ENCODE measurements at places on chromosomes 4 and X. TPM values are rescaled to one million over a fixed set of nuclear protein-coding genes. Genes with fewer than 3 reads are reported as not detected.

PCDH7 gene
- total RNA-seq = 135 TPM

GRCh38 chr4:173508386-173509035 is 21.5 kb downstream of the HAND2 start:
- H3K27ac ChIP-seq = no peak overlapping the region
- no peak for DNase-seq
- no peak overlapping the region for H3K4me3 ChIP-seq
- no peaks in the 10 kb centered on the region for H3K27me3 ChIP-seq
- no peaks in the 10 kb centered on the region for H3K4me1 ChIP-seq

EGF gene
- total RNA-seq = not detected

ASB11 gene
- 0.05 TPM for total RNA-seq

SRPX2 gene
- 1.3 TPM for total RNA-seq

GRCh38 chr4:75916091-75916661 is 13.9 kb upstream of the PPEF2 start:
- H3K4me1 ChIP-seq = 0 out of 2 replicates have a peak, but pooled peaks cover 3% of the 10 kb centered on the region
- no peaks in the 10 kb centered on the region for H3K27me3 ChIP-seq
- no peak overlapping the region for H3K27ac ChIP-seq
- no peaks in the 10 kb centered on the region for H3K36me3 ChIP-seq
- no peak overlapping the region for H3K4me3 ChIP-seq

DNA sequence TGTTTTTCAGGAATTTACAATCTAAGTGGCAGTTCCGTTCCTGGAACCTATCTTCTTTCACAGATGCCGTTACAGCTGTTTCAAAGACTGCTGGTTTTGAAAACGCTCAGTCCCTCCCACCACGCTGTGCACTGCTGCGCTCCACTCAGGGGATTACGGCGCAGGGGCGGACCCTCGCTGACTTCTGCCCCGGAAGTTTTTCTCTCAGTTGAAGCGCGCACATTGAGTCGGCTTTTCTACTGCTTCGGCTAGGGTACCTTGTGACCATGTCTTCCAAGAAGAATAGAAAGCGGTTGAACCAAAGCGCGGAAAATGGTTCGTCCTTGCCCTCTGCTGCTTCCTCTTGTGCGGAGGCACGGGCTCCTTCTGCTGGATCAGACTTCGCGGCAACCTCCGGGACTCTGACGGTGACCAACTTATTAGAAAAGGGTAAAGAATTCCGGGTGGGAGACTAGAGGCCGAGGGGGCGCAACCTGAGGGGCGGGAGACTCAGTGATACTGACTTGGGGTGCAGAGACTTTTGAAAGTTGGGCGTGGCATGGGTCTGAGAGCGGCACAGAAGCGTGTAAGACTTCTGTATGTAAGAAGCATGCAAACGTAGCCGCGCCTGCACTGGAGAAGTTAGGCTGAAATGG is 597 bp upstream of the NUDT6 start:
- no peaks in the 10 kb centered on the region for H3K4me1 ChIP-seq
- DNase-seq = peak; percentile 95
- H3K27me3 ChIP-seq = no peaks in the 10 kb centered on the region
- peak overlapping the region; percentile 84 for H3K27ac ChIP-seq

GPR119 gene
- total RNA-seq = not detected

CXXC4 gene
- 4.6 TPM for total RNA-seq

DNA sequence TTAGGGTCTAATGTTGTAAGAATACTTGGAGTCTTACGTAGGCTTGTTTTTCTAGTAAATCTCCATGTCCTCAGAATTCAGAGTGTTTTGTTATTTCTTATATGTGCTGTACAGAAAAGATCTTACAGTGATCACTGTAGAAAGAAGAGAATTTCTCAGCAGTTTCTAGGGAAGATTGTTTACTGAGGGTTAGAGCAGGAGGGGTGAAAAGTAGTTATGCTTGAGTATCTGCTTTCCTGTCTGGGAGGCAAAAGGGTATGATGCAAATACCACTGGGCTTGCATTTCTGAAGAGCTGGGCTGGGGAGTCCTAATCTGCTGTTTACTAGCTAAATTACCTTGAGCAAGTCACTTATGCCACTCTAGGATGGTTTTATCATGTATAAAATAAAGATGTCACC is 78.2 kb downstream of the BEND4 start:
- no peak overlapping the region for H3K4me3 ChIP-seq
- H3K27me3 ChIP-seq = no peaks in the 10 kb centered on the region
- no peaks in the 10 kb centered on the region for H3K4me1 ChIP-seq
- peaks cover 17% of the 10 kb centered on the region for H3K36me3 ChIP-seq

GRCh38 chrX:97787849-97788248 is 904.1 kb downstream of the RPA4 start:
- no peak overlapping the region for H3K27ac ChIP-seq
- no peaks in the 10 kb centered on the region for H3K27me3 ChIP-seq
- H3K4me1 ChIP-seq = no peaks in the 10 kb centered on the region
- H3K4me3 ChIP-seq = no peak overlapping the region
- no peaks in the 10 kb centered on the region for H3K36me3 ChIP-seq

GRCh38 chr4:71239365-71239764 is 99.5 kb upstream of the SLC4A4 start:
- H3K27me3 ChIP-seq = no peaks in the 10 kb centered on the region
- H3K4me3 ChIP-seq = no peak overlapping the region
- no peak overlapping the region for H3K27ac ChIP-seq
- DNase-seq = no peak
- H3K36me3 ChIP-seq = no peaks in the 10 kb centered on the region

DNA sequence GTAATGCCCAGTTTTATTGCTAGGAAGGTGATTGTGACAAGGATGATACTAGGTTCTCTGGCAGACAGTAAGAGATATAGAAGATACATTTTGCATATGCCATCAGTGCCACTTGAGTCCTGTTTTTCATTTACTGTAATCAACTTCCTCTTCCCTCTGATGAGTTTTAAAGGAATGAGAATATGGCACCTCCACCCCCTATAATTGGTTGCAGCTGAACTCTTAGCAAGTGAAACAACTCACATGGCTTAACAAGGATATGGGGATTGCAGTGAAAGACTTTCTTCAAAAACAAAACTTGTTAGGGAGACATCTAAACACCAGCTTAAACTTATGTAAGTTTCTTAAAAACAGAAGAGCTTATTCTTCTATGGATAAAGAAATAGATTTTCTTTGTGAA is 90.0 kb downstream of the AREG start:
- H3K4me1 ChIP-seq = no peaks in the 10 kb centered on the region
- no peaks in the 10 kb centered on the region for H3K27me3 ChIP-seq
- H3K4me3 ChIP-seq = no peak overlapping the region
- H3K27ac ChIP-seq = no peak overlapping the region
- no peak for DNase-seq

GRCh38 chr4:26884486-26884988 is 23.9 kb downstream of the STIM2 start:
- H3K4me1 ChIP-seq = no peaks in the 10 kb centered on the region
- H3K4me3 ChIP-seq = no peak overlapping the region
- DNase-seq = peak; percentile 11
- no peaks in the 10 kb centered on the region for H3K36me3 ChIP-seq
- no peaks in the 10 kb centered on the region for H3K27me3 ChIP-seq

- no peak overlapping the region for H3K27ac ChIP-seq
- no peaks in the 10 kb centered on the region for H3K36me3 ChIP-seq
- H3K4me3 ChIP-seq = no peak overlapping the region
- H3K27me3 ChIP-seq = no peaks in the 10 kb centered on the region
- DNase-seq = no peak
Measured at GRCh38 chrX:110276778-110277177, 41.1 kb downstream of the AMMECR1 start.

TMEM187 gene
- 1.7 TPM for total RNA-seq

DNA sequence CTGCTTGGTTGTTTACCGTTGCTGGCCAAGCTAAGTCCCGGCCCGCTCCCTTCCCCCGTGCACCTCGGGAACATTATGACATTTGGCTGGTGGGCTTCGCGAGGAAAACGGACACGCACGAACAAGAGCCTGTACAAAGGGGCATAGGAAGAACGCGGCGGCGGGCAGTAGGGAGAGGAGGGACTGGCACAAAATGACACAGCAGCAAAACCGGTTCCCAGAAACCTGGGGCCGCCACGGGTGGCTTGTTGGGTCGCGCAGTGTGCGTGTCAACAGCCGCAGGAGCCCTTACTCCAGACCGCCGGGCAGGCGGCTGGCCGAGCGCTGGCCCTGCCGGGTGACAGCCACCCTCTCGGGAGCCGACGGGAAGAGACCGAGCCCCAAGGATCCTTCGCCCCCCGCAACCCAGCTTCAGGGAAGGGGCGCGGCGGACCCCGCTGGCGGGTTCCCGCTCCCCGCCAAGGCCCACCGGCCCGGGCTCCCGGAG is 1.6 kb upstream of the LIN54 start:
- 0 out of 2 replicates have a peak, but pooled peaks cover 8% of the 10 kb centered on the region for H3K4me1 ChIP-seq
- no peaks in the 10 kb centered on the region for H3K36me3 ChIP-seq
- H3K27ac ChIP-seq = peak overlapping the region; percentile 52
- peak; percentile 44 for DNase-seq
- H3K4me3 ChIP-seq = peak overlapping the region; percentile 87
- no peaks in the 10 kb centered on the region for H3K27me3 ChIP-seq

- H3K27me3 ChIP-seq = no peaks in the 10 kb centered on the region
- no peaks in the 10 kb centered on the region for H3K36me3 ChIP-seq
- H3K4me1 ChIP-seq = peaks cover 9% of the 10 kb centered on the region
- DNase-seq = peak; percentile 82
- H3K27ac ChIP-seq = no peak overlapping the region
Measured at GRCh38 chr4:21765810-21766407, 182.7 kb downstream of the KCNIP4 start.

DNA sequence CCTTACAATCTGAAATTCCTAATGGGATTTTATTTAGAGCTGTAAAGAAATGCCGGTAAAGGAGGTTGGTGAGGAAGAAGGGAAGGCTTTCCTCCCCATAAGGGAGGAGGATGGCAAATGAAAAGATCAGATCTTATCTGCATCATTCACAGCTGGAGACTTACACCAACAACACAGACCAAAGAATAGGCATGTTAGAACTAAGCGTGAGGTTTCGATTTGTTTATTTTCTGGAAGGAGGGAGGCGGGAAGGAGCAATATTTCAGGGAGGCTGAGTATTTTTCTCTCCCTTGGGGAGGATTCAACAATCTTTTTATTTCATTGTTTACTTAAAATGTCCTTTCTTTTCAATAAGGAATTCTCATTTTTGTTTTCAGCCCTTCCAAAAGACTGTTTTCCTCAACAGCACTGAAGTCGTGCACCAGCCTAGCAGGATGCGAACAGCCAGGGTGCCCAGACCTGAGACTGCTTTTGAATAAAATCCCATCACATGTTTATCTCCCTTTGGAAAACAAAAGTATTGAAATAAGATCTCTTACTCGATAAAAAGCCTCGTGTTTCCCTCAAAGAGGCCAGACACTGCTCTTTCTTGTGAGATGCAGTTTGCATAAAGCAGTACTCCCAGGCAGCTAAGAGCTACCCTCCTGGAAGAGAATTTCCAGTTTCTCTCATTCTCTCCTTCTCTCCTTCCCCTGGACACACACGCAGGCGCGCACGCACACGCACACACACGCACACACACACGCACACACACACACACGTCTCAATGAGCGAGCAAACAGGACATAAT is 236.1 kb downstream of the MGST2 start:
- peak; percentile 15 for DNase-seq
- no peak overlapping the region for H3K27ac ChIP-seq
- H3K36me3 ChIP-seq = no peaks in the 10 kb centered on the region
- no peak overlapping the region for H3K4me3 ChIP-seq
- H3K4me1 ChIP-seq = 0 out of 2 replicates have a peak, but pooled peaks cover 3% of the 10 kb centered on the region
- no peaks in the 10 kb centered on the region for H3K27me3 ChIP-seq

DNA sequence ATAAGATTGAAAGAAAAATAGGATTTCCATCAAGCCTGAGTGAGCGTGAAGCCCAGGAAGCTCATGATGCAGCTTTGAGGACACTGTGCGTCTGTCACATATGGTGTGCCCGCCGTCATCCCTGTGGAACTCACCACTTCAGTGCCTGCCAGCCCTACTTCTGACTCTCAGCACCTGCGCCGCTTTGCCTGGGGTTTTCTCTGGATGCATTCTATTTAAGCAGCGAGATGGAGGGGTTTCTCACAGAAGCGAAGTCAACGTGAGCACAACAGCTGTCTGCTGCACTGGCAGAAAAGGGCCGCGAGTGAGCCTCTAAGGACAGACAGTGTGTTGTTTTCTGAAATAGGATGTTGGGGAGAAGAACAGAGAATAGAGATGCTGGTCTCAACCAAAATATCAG is 6.2 kb upstream of the TMEM128 start:
- peaks cover 4% of the 10 kb centered on the region for H3K4me1 ChIP-seq
- no peak overlapping the region for H3K27ac ChIP-seq
- H3K27me3 ChIP-seq = no peaks in the 10 kb centered on the region
- no peak overlapping the region for H3K4me3 ChIP-seq
- no peaks in the 10 kb centered on the region for H3K36me3 ChIP-seq
- DNase-seq = no peak

GRCh38 chr4:84503495-84504437 is 4.7 kb upstream of the NKX6-1 start:
- no peaks in the 10 kb centered on the region for H3K4me1 ChIP-seq
- no peak overlapping the region for H3K4me3 ChIP-seq
- peak; percentile 89 for DNase-seq
- H3K36me3 ChIP-seq = no peaks in the 10 kb centered on the region
- H3K27me3 ChIP-seq = no peaks in the 10 kb centered on the region

DNA sequence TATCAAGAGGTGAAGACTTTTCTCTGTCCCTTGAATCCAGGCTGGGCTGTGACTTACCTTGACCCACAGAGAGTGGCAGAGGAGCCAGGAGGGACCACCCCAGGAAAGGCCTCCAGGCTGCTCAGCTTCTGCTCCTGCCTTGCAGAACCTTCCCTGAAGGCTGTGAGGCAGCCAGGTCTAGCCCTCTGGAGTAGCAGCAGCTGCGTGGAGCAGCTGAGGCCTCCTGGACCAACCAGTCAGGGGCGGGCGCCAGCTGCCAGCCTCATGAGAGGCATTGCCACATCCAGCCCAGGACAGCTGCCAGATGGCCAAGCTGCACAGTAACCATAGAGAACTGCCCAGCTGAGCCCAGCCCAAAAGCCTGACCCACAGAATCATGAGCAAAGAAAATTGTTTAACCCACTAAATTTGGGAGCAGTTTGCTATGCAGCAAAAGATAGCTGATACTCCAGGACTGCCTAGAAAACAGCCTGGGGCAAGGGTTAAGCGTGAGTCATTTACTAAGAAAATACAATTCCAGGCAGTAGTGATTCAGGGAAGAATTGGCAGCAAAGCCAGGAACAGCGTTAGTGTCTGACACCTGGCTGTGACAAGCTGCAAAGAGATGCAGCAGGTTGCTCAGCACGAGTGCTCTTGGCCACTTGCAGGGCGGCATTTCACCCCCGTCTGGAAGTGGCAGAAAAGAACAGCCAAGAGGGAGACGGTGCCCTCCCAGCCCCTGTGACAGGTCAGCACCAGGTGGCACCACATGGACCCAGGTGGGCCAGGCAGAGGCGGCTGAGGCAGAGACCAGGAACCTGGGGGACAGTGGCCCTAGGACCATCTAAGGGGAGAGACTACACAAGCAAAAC is 14.7 kb upstream of the PDE6B start:
- peaks cover 4% of the 10 kb centered on the region for H3K4me1 ChIP-seq
- H3K27ac ChIP-seq = no peak overlapping the region
- no peak overlapping the region for H3K4me3 ChIP-seq
- peak; percentile 77 for DNase-seq
- no peaks in the 10 kb centered on the region for H3K36me3 ChIP-seq
- H3K27me3 ChIP-seq = no peaks in the 10 kb centered on the region

DNA sequence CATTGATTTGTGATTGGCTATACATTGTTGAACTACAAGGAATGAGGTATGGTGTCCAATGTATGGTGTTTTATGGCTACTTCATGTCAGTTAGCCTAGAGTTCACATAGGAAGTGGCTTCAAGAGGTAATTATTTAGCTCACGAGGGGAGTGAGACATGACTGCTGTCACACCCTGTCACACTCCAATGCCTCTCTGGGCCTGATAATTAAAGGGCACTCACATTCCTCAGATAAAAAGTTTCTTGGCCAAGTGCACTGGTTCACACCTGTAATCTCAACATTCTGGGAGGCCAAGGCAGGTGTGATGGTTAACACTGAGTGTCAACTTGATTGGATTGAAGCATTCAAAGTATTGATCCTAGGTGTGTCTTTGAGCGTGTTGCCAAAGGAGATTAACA is 65.0 kb upstream of the DDX60 start:
- H3K4me3 ChIP-seq = no peak overlapping the region
- DNase-seq = no peak
- H3K36me3 ChIP-seq = no peaks in the 10 kb centered on the region

CLDN22 gene
- not detected for total RNA-seq
